ENCODE measurements at places on chromosomes 11 and 22.

DNA sequence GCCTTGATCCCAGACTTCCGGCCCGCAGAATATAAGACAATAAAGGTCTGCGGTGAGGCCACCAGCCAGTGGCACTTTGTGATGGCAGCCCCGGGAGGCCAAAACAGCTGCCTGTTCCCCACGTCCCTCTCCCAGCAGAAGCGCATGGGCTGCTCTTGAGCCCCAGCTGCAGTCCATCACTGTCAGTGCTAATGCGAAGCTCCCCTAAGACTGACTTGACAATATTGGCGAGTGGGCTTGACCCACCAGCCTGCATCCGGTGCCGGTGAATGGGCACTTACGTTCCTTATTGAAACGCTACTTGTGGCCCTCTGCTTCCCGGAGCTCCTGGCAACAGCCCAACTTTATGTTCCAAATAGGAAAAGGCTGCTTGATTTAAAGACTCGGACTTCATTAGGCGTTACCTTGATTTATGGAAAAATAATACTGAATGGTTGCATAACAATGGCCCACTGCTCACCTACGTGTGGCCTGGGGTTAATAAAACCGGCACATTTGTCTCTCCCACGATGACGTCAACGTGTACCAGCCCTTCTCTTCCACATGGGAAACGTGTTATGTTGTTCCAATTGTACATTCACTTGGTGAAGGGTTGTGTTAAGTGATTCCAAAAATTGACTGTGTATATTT, 93.4 kb upstream of the SEPTIN5 start:
- no peak for DNase-seq

GRCh38 chr22:31333641-31334040, 12.5 kb downstream of the PATZ1 start:
- no peak for DNase-seq

DNA sequence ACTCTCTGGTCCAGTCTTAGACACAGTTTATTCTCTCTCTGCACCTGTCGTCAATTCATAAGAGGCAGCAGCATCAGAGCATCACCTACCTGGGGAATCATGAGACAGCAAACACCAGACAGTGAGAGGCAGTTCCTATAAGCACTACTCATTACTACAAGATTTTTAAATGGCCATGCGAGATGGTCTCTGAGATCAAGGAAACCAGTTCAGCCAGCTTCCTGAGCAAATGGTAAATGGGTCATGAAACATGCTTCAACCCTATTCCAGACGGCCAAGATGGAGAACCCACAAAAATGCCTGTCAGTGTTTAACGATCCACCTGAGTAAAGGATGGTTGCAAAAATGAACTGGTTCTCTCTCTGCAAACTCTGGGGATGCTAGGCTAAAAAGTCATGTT, 52.9 kb downstream of the SYTL2 start:
- DNase-seq: no peak

DNA sequence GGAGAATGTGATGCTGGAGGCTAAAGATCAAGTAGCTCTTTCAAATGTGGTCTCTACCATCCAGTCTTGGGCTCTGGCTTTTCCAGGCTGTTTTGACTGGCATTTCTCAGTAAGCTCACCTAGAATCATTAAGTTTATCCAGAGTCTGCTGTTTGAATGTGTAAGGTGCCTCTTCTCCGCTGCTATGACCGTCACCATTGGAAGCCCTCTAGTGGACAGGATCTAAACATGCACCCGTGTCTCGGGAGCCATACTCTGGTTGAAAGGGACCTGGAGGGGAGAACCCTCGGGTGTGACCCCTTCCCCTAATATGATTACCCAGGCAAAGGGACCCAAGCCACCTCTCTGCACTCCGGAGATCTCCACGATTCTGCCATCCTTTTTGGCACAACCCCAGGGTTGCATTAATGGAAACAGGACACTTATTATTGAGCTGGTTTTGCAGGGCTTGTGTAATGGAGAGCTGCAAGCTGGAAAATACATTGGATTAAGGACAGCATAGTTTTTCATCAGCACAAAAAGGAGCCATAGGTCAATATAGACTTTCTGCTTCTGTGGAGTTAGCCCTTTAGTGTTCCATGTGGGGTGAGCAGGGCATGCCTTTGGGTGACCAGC, 191.0 kb upstream of the LARGE1 start:
- DNase-seq: no peak

DNA sequence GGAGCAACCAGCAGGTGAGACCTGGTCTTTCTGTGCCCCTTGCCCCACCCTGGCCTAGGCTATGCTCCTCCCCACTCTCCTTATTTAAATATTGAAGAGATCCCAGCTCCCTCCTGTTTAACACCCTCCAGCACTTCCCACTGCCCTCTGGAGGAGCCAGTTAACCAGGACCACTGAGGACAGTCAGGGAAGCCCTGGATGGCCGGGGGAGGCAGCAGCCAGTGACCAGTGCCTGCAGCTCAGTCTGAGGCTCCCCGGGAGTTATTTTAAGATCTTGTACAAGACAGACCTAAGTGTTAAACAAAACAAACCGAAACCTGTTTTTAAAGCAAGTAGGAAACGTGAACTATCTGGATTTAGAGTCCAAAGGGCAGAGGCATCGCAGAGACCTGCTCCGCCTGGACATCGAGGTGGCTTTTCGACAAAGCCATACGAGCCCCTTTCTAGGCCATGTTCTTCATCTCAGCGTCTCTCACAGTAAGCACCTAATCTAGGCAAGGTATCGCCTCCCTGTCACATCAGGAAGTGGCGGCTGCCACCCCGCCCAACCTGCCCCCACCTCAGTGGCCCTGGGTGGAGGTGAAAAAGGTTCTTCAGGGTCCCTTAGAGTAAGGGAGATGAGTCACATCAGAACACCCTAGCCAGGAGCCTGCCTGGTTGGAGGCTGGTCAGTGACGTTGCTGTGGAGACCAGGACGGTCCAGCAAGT, 35.2 kb downstream of the TRMU start:
- no peak for DNase-seq

- DNase-seq: no peak
Measured at GRCh38 chr11:109036011-109036410, 371.1 kb downstream of the DDX10 start.

DNA sequence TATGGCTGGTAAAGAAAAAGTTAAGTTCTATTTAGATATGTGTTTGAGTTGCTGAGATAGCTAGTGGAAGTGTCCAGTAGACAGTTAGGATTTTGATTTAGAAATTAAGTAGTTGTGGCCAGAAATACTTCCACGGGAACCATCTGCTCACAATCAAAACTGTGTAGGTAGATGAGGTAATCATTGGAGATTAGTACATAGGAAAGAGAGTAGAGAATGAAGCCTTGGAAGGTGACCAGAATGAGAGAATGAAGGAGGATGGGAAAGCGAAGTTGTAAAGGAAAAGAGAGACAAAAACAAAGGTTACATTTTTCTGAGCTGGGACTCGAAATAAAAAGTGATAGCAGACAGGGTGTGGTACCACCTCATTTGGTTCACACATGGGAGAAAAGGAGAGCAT, 296.9 kb upstream of the SORL1-AS1 start:
- DNase-seq: no peak

DNA sequence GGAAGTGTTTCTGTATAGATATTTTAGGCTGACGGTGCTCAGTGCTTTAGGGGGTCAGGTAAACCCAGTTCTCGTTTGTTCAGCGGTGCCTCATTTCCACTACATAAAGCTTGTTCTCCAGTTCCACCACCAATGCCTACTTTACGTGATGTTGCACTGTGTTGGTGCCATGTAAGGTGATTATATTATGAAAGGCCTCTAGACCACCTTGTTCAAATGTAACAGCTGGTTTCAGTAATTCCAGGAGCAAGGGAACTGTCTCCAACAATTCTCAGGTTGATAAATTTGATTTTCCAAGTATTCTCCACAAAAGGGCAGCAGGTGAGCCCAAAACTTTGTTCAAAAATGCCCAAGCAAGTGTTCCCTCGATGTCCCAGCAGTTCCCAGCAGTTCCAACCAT, 83.7 kb upstream of the SEPTIN5 start:
- no peak for DNase-seq

- DNase-seq: no peak
Measured at GRCh38 chr11:47274495-47275235, 4.7 kb downstream of the MADD start.

DNA sequence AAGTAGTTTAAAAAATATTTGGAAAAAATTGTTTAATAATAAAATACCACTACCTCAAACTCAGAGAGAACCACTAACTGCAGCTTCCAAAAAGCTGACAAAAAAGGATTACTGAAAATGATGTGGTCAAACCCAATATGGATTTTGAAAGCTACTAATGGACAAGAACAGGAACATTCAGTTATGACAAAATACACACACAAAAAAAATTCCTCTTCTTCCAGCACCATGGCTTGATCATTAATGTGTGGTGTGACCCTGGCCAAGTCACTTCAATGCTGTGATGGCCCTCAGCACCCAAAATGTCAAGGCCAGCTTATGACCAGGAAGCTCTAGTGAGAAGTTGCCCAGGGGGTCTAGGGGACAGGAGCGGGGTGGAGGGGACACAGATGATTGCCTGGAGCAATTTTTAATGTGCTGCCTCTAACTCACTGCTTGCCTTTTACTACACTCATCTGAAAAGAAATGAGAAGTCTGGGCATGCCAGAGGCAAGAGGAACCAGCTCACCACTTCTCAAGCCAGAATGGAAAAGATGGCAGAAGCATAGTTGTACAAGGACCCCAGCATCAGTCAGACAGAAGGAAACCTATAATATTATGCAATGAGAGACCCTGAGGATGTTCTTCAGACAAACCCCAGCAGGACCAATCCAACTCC, 2.2 kb downstream of the SMCO4 start:
- no peak for DNase-seq

DNA sequence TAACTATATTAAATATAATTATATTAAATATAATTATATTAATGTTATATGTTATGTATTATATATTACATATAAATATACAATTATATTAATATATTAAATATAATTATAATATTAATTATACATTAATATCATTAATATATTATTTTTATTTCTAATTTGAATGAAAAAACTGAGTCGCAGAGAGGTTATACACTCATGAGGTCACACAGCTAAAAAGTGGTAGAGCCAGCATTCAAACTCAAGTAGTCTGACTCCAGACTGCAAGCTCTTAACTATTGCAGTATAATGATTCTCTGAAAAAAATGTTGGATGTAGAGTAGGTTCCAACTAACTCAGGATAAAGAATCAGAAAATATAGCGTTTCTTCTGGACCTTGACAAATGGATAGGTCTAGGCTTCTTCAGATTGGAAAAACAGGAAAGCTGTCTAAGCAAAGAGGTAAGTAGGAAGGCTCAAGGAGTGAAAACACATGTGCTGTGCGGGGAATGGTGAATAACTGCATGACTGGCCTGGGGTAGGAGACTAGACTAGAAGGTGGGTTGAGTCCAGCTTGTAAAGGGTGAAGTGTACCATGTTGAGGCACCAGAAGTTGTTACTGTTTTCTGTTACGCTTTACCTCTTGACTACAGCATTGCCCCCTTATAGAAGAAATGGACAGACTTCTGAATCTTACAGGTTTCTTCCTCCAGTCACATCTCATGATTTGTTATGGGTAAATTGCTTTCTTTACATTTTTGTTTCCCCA, 80.3 kb downstream of the TRIM44 start:
- no peak for DNase-seq

DNA sequence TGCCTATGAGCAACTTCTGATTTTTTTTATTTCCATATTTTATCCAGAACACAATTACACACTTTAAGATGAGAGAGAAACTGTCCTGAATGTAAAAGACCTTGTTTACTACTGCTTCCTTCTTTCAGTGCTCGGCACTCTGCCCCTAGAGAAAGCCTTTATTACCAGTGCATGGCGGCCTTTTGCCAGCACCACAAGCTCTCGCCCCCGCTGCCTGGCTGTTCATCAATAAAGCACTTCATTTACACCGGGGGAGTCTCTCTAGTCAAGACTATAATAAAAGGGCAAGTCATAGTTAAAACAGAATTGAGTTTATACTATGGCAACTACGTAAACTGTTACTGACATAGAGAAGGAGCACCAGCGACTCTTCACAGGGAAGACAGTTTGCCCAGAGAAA, 259.5 kb downstream of the CADM1 start:
- DNase-seq: no peak

- no peak for DNase-seq
Measured at GRCh38 chr22:19959043-19959586, 17.5 kb upstream of the TXNRD2 start.

GRCh38 chr22:33361581-33361980, 303.4 kb upstream of the SYN3 start:
- DNase-seq: no peak

GRCh38 chr22:24805790-24806662, at the start of gene SGSM1:
TSS of gene SGSM1 (plus strand) at chr22:24806211. CDS start at chr22:24806326, 115 bp downstream.
- DNase-seq: no peak

GRCh38 chr11:94504689-94505293, 7.5 kb upstream of the C11orf97 start:
- no peak for DNase-seq

DNA sequence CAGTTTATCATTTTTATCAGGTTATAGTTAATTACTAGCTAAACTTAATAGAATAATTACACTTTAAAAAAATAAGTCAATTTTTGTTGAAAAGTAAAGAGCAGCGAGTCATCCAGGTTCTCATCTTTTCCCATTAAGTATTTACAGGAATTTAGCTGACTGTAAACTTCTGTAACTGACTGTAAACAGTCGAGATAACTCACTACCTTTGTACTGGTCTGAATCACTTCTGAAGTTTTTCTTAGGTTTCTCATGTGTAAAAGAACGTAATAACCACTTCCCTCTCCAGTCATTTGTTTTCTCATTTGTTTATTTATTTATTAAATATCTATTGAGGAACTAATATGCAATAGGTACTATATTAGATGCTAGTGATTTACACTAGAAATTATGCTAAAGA, 270.8 kb downstream of the DYNC2H1 start:
- DNase-seq: no peak

DNA sequence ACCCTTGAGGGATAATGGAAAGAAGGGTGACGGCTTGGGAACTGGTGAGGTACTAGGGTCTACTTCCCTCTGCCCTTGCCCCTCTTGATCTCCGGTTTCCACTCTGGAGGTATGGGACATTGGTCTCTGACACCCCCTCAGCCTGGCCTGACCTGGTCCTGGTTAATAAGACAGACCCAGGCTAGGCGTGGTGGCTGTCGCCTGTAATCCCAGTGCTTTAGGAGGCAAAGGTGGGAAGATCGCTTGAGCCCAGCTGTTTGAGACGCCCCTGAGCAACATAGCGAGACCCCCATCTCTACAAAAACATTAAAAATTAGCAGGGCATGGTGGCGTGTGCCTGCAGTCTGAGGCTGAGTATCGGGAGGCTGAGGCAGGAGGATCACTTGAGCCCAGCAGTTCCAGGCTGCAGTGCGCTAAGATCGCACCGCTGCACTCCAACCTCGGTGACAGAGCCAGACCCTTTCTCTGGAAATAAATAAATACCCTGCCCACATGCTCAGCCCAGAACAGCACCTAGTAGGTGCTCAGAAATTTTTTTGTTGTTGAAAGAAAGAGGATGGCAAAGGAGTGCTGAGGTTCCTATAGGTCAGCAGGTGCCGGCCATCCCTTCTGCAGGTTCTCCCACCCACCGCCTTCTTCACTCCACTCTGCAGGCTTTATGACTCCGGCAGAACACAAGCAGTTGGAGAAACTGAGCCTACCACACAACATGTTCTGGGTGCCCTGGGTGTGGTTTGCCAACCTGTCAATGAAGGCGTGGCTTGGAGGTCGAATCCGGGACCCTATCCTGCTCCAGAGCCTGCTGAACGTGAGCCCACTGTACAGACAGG, 6.3 kb downstream of the BEST1 start:
- no peak for DNase-seq

- no peak for DNase-seq
Measured at GRCh38 chr11:120392793-120393192, 56.6 kb downstream of the ARHGEF12 start.

- DNase-seq: no peak
Measured at GRCh38 chr11:75254326-75254725, 13.8 kb downstream of the TPBGL start.

All from NCI-H187 (cell line).